ENCODE measurements at places on chromosomes 5 and 9.

DNA sequence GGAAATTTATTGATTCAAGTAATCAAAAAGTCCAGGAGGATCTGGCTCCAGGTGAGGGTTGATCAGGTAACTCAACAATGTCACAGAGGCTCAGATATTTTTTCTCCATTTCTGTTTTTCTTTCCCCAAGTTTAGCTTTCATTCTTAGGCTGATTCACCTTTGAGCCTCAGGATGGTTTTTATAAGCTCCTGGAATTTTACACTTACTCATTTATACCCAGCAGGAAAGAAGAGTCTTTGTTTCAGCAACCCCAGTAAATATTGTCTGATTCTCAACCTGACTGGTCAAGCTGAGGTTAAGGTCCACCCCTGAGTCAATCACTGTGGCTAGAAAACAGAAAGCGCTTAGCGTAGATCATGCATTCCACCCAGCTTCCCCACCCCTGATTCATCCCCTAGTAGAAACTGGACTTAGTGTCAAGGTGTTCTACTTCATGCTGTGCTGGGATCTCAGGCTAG, 500.6 kb downstream of the KIF4B start:
- DNase-seq, result no peak

DNA sequence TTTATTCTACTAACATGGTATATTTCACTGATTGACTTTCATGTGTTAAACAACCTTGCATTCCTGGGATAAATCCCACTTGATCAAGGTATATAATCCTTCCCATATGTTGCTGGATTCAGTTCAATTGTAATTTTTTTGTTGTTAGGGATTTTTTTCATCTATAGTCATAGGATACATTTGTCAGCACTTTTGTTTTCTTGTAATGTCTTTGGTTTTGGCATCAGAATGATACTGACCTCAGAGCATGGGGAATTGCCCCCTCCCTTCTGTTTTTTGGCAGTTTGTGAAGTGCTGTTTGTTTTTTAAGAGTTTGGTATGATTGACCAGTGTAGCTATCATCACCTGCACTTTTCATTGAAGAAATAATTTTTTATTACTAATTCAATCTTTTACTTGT, 176.8 kb upstream of the RASEF start:
- no peak for DNase-seq

DNA sequence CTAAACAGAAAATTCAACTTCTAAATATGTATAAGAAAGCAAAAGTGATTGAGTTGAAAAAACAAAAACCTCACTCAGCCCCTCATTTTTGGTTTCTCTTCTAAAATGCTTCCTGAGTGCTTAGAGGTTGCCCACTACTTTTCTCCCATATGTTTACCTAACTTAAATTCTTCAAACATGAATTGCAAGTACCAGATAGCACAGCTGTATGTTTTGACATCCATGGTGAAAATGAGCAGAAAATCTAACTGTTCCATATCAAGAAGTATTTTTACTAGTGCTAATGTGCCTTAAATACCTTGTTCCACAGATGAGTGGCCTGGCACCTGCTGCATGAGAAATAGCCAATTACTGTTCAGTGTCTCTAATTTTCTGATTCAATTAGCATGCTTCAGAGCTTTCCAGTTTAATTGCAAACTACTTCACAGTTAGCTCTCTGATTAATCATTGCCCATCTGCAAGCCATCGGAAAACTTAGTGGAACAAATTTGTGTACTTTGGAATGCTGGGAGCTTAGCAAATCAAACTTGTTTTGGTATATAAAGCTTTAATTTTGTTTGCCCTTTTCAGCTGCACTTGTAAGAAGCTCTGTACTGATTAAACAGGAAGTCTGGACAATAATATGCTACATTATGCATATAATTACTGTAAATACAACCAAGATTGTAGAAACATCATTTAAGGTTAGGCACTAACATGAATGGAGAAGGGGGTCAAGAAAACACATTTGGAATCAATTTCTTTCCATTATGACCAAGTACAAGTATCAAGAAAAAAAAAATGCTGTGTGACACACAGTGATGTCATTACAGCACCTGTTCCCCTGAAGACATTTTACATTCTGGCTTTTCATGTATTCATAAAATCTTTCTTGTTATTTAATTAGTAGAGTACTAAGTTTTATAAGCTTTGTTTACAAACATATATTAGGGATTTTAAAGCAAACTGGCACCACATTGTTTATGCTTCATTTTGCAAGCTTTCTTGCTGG, 65.6 kb downstream of the POU5F2 start:
- no peak for DNase-seq

GRCh38 chr5:32029261-32029660, 144.9 kb downstream of the GOLPH3 start:
- DNase-seq, result no peak

DNA sequence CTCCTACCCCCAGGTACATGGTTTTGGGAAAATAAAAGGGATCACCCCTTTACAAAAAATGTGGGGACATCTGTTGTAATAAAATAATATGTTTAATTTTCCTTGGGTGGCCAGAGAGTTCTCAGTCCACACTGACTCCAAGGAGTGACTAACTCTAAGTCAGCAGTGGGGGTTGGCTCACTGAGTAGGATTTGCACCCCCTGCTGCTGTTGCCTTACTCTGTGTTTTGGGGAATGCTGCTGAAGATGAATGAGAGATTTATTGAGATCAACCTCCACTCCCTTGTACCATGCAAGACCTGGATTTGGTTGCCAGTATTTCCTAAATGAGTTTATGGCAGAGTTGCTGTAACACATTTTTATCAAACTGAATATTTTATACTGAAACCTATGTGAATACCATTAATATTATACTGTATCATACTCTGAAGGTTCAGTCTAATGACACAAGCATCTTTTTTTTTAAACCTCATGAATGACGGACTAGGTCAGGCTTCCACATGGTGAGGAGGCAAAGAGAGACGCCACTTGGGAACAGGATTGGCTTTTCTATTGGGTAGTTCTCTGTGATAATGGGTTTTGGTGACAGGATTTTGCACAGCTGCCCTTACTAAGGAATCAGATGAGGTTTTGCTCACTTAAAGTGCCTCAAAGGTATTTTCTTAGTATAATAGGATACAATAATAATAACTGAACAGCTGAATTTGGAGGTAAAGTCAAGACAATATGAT, 121.3 kb upstream of the OSMR start:
- no peak for DNase-seq

Data from T-helper 2 cell (primary cell).